Stimulated activated CD8-positive, alpha-beta memory T cell treated with anti-CD3 and anti-CD28 coated beads, Interleukin-4, amount 100 ng/mL, for 4 hours (primary cell): ENCODE measurements at places on chromosomes 7 and 10.

- DNase-seq: no peak
These were observed 88.5 kb downstream of the ST7 start for GRCh38 chr7:117041822-117042221.

DNA sequence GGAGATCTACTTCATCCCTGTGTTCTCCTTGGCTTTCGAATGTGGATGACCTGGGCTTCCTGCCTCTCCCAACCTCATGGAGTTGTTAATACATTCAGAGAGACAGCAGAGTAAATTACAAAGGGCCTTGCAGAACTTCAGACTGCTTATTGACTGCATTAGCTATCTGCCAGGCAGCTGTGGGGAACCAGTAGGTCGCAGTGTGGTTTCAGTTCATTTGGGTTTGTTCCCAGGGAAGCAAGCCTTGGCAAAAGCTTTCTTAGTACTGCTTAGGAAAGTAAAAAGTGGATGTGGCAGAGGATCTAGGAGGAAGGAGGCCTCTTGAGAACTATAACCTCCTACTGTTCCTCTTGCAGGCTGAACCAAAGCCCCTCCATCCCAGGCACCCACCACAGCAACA lies 9.2 kb downstream of the NPFFR1 start:
- DNase-seq: no peak

- no peak for DNase-seq
These were observed 6.5 kb downstream of the BAIAP2L1 start for GRCh38 chr7:98394377-98394836.

- DNase-seq: no peak
These were observed 276.2 kb downstream of the USP6NL start for GRCh38 chr10:11335167-11335652.

DNA sequence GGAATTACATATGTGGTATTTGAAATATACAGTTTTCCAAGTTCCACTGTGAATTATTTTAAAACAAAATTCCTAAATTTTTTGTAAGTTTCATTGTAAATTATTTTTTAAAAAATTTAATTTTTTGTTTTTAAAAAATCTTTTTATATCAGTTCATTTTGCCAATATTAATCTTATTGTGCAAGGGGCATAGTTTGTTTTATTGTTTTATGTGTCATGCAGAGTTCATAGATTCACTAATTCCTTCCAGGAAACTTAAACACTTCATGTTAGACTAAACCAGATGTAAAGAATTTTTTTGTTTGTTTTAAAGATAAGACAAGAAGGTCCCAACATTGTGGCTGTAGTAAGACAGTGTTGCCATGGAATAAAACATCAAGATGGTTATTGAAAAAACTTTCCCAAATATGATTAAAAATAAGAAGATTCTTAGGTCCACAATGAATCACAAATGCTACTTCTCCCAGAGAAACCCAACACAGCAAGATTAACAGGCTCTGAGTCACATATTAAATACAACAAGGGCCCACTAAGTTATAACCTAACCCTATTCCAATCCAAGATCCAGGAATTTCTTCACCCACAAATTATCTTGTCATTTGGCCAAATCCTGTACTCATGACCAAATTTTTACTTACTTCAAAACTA lies 464.7 kb upstream of the IGFBP3 start:
- no peak for DNase-seq

DNA sequence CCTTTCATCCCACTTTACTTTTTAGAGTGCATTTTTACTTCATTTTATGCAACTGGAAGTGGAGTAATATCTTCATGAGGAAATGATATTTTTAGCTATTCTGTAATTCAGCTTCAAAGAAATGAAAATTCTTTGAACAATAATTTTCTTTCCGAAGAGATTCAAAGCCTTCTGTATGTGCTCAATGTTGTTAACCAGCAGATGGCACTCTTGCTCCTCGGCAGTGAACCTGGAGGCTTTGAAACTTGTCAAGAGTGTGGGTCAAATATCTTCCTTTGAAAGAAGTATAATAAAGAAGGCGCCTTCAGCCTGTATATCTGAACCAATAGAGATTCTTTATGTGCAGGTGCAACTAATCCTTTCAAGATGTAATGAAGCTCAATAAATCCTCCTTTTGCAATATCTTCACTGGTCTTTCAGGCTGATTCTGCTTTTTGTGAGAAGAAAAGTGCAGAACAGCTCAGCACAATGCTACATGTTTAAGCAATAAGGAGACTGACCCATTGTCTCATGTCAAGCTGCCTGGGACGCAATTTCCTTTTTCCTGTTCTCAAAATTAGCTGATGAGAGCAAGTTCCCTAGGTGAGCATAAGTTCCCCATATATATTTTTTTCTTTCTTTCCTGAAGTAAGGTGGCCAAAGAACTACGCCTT lies 258.4 kb downstream of the SEMA3A start:
- DNase-seq: no peak

DNA sequence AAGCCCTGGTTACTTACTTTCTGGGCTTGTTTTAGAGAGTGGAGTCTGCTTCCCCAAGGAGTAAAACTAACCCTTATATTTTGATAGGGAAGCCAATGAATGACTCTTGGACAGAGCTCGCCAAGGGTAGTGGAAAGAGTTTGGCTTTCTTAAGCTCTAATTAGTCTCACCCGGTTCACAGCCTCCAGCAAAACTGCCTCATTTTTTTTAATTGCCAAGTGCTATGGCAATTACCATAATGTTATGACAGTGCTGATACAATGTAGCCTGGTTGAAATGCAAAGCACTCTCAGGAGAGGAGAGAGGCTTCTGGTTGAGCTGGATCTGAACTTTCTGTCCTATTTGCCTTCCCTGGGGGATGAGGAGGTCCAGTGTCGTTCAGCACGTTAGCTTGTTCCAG lies 376.1 kb upstream of the CHRM2 start:
- no peak for DNase-seq

DNA sequence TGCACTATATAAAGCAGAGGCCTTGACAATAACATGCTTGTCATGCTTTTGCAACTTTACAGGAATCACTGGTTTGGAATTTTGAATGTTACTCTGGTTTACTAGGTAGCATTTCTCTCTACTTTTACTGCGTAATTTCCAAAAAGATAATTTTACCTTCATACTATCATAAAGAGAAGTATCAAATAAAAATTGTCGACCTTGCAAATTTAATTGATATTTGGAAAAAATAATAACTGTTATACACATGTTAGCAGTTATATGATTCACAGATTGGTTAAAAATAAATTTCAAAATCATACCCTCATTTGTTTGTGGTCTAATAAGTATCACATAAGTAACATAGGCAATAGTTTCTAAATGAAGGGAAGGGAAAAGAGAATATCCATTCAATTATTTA lies 228.5 kb upstream of the CACNA2D1 start:
- no peak for DNase-seq

DNA sequence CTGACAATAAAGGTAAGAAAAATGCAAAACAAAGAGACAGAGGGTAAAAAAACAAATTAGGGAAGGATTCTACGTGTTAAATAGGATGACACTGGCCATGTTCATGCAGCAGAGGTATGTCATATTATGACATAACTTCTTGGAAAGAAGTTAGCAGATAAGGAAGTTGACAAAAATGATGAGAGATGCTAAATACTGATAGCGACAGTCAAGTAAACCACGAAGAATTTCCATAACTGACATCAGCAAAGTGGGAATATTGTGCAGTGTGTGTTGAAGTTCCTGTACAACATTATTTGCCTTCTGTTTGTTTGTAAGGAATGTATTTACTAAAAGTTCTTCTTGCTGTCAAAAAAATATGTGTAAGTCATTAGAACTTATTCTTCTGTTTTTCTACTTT lies 29.5 kb downstream of the MDH2 start:
- DNase-seq: no peak

- DNase-seq: no peak
These were observed 30.5 kb downstream of the TACC2 start for GRCh38 chr10:122019414-122019975.

DNA sequence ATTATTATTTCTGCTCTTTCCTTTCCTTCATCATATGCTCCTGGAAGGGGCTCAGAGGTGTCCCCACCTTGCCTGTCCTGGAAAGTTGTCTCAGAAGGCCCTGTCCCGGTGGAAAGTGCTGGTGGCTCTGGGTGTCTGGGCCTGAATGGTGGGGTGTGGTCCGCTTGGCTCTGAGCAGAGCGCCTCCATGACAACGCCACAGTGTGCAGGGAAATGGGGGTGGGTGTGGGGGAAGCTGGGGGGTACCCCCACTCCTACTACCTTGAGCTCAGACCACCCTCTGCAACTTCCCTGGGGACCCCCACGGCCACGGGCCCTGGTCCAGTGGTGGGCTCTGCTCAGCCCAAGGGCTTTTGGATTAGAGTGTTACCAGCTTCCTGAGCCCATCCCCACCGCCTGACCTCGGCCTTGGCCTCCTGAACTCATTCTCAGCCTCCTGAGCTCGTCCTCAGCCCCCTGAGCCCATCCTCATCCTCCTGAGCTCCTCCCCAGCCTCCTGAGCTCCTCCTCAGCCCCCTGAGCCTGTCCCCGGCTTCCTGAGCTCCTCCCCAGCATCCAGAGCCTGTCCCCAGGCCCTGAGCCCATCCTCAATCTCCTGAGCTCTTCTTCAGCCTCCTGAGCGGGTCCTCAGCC lies 106.4 kb upstream of the FAM20C start:
- no peak for DNase-seq

GRCh38 chr10:12716042-12716441 lies 285.5 kb downstream of the CCDC3 start:
- DNase-seq: no peak

GRCh38 chr7:7237978-7238267 lies 55.6 kb downstream of the C1GALT1 start:
- no peak for DNase-seq

- no peak for DNase-seq
These were observed 26.7 kb downstream of the SVIL start for GRCh38 chr10:29608062-29608461.

- DNase-seq: no peak
These were observed 670 bp downstream of the TPK1 start for GRCh38 chr7:144835155-144835611.

DNA sequence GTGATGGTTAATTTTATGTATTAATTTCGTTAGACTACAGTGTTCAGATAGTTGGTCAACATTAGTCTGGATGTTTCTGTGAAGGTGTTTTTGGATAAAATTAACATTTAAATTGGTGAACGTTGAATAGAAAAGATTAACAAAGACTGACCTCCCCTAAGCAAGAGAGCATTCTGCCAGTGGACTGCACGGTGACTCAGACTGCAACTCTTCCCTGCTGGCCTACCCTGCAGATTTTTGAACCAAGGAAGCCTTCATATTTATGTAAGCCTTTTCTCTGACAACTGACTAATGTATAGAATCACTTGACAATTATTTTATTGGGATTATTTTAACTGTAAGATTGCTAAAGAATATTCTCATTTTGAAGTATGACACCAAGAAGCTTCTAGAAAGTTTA lies 7.9 kb upstream of the ZNF248 start:
- DNase-seq: no peak

- no peak for DNase-seq
These were observed 99.6 kb upstream of the ANLN start for GRCh38 chr7:36289833-36290661.

DNA sequence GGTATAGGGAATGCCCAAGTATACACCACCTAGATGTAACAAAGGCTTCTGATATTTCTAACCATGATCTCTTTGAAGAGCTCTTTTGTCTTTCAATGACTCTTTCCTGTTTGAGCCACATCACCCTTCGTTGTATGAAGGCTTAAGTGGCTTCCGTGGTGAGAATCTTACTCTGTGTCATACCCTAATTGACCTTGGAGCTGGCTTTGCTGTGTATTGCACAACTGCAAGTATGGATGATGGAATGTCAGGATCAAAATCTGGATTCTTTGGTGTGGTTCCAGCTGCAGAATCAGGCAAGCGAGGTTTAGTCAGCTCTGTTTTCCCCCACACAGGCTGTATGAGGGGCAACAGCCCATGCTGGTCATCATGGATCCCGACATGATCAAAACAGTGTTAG lies 16.0 kb downstream of the CYP3A43 start:
- DNase-seq: no peak

GRCh38 chr7:133568544-133568943 lies 315.7 kb downstream of the EXOC4 start:
- DNase-seq: no peak

GRCh38 chr7:43341132-43341531 lies 228.7 kb downstream of the HECW1 start:
- no peak for DNase-seq

DNA sequence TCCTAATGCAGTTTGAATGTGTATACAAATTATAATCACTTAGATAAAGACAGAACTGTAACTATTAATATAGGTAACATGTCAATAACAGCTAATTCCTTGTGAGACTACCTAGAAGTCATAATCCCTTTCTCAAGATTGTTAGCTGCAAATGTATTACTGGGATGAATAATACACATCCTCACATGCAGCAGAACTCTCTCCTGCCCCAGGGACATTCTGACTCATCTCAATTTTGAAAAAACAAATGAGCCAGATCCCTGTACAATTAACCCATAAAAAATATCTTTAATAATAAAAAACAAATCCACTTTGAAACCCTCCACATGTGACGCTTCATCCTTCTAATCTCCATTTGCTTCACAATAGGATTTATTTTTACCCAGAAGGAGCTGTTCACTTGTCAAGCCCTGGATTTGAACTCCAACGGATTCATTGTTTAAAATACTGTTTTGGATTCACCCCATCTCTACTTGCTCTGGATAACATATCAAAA lies 428.4 kb upstream of the TEX47 start:
- DNase-seq: no peak

DNA sequence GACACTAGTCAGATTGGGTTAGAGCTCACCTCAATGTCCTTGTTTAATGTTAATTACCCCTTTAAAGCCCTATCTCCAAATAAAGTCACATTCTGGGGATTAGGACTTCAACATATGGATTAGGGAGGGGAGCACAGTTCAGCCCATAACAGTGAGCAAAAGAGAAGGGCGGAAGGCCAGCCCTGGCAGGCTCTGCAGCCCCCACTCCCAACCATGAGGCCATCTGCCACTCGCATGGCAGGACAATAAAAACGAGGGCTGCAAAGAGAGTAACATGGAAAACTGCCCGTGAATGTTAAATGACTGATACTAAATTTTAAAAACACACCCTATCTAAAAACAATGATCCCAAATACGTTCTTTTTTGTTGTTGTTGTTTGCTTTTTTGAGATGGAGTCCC lies 38.7 kb downstream of the RGS10 start:
- DNase-seq: no peak

DNA sequence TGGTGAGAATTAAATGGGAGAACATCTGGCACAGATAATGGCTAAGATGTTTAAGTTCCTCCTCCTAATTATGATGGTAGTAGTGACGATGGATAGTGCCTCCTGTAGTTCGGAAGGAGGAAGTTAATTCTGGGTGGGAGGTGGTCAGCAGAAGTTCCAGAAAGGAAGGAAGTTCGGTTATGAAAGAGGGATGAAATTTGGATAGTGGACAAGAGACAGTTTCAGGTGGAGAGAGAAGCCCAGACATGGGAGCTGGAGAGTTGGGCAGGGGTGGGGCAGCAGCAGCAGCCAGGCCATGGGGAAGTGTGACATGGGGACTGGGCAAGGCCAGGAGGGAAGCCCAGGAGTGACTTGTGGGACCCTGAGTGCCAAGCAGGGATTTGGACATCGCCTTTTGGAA lies 99.5 kb downstream of the CCNY start:
- DNase-seq: no peak

- peak; percentile 87 for DNase-seq
These were observed 356 bp upstream of the NDUFB2 start for GRCh38 chr7:140696024-140696679.
